ENCODE measurements at places on chromosomes 11 and 22.

- no peak for DNase-seq
Observed at GRCh38 chr11:102709201-102709945, 3.8 kb upstream of the MMP27 start.

DNA sequence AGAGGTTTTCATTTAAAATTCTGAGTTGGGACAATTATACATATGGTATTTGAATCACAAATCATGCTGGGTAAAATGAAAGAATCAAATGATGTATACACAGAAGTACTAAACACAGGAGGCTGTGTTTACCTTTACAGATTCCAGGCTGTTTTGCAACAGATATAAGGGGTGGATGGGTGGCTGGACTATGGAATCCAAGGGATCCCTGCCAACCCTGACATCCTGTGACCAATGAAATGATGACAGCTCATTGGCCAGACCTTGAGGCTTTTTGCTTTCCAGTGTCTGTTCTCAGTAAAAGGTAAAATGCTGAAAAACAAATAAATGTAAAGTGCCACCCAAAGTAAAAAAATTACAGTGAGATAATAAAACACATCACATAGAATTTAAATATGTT lies 3.3 kb upstream of the DDI1 start:
- no peak for DNase-seq

- no peak for DNase-seq
Observed at GRCh38 chr11:123413636-123414035, 16.4 kb upstream of the GRAMD1B start.

DNA sequence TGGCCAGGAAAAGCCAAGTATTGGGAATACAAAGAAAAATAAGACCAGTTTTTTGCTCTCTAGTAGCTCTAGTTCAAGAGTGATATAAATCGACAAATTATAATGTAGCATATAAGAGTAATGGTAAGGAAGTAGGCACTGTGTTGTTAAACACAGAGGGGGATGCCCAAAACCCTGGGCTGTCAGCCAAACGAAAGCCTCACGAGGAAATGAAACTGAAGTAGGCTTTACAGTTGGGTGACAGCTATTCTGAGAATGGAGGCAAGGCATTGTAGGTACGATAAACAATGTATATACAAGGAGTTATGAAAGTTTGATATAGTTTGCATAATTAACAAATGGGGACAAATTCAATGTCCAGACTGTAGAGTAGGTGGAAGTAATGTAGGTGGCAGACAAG lies 176.4 kb downstream of the FAM181B start:
- no peak for DNase-seq

- no peak for DNase-seq
Observed at GRCh38 chr11:82883853-82884252, 16.4 kb downstream of the PRCP start.

GRCh38 chr11:57288771-57289579 lies 35.8 kb downstream of the TNKS1BP1 start:
- DNase-seq: no peak

GRCh38 chr11:64060861-64061444 lies 25.2 kb downstream of the FLRT1 start:
- DNase-seq: peak; percentile 83

DNA sequence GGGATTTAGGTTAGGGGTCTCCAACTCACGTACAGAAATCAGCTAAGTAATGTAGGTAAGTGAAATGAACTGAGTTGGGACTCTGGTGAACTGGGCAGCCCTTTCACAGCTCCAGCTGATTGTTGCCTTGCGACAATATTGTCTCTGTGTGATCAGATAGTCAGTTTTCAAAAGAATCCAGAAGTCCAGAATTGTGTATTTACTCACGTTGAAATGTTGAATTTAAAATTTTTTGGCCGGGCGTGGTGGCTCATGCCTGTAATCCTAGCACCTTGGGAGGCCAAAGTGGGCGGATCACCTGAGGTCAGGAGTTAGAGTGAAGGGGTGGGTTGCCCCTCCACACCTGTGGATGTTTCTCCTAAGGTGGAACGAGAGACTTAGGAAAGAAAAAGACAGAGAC lies 18.8 kb upstream of the WDR74 start:
- DNase-seq: no peak

DNA sequence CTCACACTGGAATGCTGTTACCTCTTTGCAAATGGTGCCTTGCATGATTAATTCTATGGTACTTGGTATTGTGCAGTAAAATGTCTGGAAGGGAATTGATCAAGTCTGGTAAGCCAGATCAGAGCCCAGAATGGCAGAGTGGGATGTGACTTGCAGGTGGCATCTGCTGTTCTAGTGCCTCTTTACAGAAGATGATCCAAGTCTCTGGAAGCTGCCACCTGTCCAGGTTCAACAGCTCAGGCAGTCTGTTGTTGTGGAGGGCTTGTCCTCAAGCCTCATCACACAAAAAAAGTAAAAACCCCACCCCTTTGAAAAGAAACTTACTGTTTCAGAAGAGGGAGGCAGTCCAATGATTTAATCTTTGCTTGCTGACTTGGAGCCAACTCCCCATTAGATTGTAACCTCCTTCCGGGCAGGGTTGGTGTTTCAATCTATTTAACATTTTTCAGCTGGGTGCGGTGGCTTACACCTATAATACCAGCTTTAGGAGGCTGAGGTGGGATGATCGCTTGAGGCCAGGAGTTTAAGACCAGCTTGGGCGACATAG lies 17.1 kb downstream of the ZNRF3 start:
- DNase-seq: no peak

DNA sequence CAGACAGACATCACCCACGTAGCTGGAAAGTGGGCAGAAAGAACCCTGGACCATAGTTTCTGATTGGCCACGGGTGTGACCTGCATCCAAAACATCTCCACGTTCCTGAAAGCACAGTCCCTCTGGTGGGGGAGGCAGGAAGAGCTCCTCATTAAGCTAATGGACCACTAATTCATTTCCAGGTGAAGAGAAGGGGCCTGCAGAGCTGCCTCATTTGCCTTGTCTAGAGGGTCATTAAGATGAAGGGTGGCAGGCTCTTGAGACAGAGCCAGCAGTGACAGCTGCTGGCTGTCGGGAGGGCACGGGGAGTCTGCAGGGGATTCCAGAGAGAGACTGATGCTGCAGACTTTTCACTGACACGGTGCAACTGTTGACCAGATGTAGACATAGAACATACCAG lies 149.6 kb upstream of the OPCML start:
- DNase-seq: peak; percentile 25

- DNase-seq: no peak
Observed at GRCh38 chr11:10309163-10310093, 4.6 kb downstream of the ADM start.

DNA sequence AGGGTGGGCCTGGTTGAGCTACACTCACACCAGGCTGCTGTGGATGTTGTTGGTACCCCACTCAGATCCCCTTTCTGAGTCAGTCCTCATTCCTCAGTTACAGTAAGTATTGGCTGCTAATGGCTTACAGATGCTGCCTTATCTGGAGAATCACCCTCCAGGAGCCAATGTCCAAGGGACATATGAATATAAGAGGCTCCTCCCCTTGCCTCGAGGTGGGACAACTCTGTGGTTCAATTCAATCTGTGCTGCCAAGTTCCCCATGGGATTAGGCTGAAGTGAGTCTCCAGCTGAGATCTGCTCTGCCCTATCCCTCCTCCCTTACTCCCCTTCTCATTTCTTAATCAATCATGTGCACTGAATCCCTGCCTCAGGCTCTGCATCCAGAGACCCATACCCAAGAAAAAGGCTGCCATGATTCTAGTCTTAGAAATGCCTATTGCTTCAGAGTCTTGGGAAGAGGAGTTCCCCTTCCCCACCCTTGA lies 168.8 kb upstream of the SYT13 start:
- DNase-seq: no peak

GRCh38 chr11:73281201-73281741 lies 9.1 kb downstream of the P2RY6 start:
- no peak for DNase-seq

GRCh38 chr11:70354629-70355028 lies 43.7 kb upstream of the CTTN start:
- no peak for DNase-seq

- DNase-seq: no peak
Observed at GRCh38 chr11:67278135-67278938, 10.8 kb upstream of the ANKRD13D start.

GRCh38 chr22:26367402-26368245 lies 61.4 kb upstream of the ASPHD2 start:
- peak; percentile 74 for DNase-seq

DNA sequence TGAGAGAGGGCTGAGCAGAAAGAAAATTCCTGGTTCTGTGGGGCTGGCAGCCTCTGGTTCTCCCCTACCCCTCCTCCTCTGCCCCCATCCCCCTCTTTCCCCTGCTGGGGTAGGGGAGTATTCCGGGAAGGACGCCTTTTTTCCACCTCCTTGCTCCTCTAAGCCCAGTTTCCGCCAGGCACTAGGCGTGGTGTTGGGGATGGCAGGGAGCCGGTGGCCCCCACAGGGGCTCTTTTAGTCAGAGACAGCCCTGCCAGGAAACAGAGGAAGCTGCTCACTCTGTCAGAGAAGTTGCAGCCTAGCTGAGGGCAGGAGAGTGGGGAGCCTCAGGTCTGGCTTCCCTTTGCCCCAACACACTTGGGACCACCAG lies 15.6 kb upstream of the ARHGEF17 start:
- no peak for DNase-seq

GRCh38 chr11:105713106-105713505 lies 103.2 kb downstream of the GRIA4 start:
- DNase-seq: no peak

- DNase-seq: no peak
Observed at GRCh38 chr11:78567209-78567608, 7.5 kb downstream of the NARS2 start.

DNA sequence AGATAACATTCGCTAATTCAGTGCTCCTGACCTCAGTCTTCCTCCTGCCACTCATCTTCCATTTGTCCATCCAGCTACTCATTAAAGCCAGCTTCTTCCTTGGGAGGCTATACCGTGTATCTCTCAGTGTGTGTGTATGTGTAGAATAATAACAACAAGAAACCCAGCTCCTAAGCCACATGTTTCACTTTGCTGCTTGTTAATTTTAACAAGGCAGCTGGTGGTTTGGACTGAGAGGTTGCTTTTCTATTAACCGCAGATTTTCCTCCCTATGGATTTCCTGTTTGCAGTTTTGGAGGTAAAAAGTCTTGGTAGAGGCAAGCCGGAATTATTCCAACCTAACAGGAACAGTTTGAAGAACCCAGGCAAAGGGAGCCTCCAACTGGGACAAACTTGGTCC lies 165.0 kb downstream of the ADAMTS15 start:
- no peak for DNase-seq

- DNase-seq: no peak
Observed at GRCh38 chr22:30220338-30221012, 26.1 kb downstream of the LIF start.

DNA sequence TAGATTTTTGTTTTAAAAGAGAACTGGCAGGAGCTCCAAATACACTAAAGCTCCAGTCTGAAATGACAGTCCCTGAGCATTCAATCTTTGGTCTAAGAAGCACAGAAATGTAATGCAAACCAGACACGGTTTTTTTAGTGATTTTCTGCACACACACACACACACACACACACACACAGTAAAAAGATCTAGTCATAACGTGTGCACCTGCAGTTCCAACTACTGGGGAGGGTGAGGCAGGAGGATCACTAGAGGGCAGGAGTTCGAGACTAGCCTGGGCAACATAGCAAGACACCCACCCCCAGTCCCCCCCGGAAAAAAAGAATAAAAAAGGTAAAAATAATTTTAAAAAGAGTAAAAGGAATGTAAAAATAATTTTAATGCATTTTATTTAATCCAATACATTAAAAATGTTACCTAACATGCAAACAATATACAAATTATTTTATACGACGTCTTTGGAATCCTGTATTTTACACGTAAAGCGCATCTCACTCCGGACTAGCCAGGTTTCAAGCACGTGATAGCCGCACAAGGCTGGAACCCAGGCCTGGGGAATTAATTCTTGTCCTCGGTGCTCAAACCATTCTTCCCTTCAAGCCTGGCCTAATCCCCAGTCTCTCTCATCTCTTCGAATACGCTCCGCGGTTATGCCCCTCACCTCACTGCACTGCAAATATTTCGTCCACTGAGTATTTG lies 762 bp upstream of the TBC1D22A start:
- no peak for DNase-seq

DNA sequence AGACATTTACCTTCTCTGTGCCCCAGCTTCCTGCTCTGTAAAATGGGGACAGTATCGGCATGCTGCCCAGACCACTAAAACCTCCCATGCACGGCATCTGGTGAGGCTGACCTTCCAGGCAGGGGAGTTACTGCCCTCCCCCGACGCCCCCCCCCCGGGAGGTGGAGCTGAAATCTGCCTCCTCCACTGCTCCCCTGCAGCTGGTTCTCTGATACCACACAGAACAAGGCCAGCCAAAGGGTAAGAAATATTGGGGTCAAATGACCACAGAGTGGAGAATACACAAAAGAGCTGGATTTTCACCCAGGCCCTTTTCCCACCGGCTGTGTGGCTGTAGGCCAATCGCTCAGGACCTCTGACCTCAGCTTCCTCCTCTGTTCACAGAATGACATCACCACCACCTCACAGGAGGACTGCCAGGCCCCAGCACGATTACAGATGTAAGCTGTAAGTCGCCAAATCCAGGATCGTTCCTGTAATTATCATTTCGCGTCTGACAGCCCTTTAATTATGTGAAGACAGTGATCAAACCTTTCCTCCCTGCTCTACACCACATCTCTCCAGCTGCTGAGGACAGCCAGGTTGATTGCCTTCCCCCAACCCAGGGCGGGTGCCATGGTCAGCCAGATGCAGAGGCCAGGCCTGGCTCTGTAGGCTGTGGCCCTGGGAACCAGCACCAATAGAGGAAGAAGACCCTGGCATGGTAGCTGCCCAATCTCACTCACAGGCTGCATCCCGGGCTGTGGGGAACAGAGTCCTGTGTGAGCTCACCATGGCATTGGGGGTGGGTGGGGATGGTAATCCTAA lies 35.7 kb upstream of the KLHL35 start:
- DNase-seq: no peak

DNA sequence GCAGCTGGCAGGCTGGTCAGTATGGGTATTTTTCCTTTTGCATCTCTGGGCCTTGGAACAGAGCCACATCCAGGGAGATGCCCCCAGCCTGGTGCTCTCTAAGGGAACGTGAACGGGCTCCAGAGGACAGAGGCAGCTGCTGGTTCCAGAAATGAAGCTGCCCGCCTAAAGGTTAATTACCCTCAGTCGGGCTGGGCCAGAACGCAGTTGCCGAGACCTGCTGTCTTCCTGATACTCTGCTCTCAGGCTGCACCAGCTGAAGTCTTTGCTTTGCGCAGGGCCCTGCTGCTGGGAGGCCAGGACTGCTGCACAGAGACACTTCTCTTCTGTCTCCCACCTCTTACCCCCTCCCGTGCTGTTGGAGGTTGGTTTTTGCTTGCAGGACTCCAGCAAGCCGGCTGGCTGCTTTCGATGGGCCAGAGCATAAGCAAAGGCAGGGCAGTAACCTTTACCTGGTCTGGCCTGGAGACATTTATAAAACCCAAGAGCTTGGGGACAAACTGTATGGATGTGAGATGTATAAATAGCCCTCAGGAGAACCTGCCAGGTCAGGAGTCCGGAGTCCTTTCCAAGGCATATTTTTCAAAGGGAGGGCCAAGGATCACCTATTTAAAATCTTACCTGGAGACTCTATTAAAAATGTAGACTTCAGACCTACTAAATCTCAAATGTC lies 197.1 kb downstream of the GRIK4 start:
- DNase-seq: no peak

Data from WTC11 (cell line).